ENCODE measurements at places on chromosomes 5 and 9. TPM values are rescaled to one million over a fixed set of nuclear protein-coding genes. Genes with fewer than 3 reads are reported as not detected.

ANKRD18B gene
- 12.2 TPM for total RNA-seq

- DNase-seq: peak; percentile 46
- peaks cover 34% of the 10 kb centered on the region for H3K36me3 ChIP-seq
- H3K27ac ChIP-seq: no peak overlapping the region
- peaks cover 5% of the 10 kb centered on the region for H3K4me1 ChIP-seq
- no peak overlapping the region for H3K4me3 ChIP-seq
These were observed 7.0 kb downstream of the SQSTM1 start for GRCh38 chr5:179827680-179828079.

DNA sequence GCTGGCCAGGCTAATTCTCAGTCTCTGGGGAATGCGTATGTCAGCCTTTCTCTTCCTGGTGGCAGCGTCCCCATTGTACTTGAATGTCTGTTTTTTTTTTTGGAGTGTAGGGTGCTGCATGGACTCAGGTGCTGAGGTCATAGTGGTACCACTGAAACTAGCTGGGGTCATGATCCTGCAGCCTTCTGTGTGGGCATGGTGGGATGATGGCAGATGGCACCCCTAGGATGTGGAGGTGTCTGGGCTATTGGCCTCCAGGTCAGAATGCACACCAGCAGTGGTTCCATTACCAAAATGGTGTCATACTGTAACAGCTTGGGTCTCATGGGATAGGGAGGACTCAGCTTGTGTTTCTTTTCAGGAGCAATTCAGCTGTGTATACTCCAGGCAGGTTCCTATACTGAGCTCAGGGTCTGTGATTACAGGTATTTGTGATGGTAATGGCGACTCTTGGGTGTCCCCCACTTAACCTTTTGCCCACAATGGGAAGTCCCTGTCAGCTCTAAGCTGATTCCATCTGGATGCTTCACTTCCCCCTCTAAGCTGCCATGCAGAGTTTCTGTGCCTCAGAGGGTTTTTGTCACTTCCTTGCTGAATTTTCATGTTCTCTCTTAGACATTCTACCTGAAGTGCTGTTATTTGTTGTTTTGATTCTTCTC, 17.9 kb downstream of the HSD17B4 start:
- H3K4me1 ChIP-seq: peaks cover 2% of the 10 kb centered on the region
- no peak overlapping the region for H3K4me3 ChIP-seq
- peaks cover 4% of the 10 kb centered on the region for H3K36me3 ChIP-seq
- H3K27me3 ChIP-seq: no peaks in the 10 kb centered on the region
- no peak for DNase-seq

- no peaks in the 10 kb centered on the region for H3K36me3 ChIP-seq
- H3K27ac ChIP-seq: no peak overlapping the region
These were observed 26.4 kb downstream of the TNFAIP8 start for GRCh38 chr5:119382169-119382568.

ALDH1A1 gene
- 287 TPM for total RNA-seq

SPATA31D4 gene
- total RNA-seq: not detected

- no peak for DNase-seq
- no peak overlapping the region for H3K4me3 ChIP-seq
- no peaks in the 10 kb centered on the region for H3K27me3 ChIP-seq
- no peak overlapping the region for H3K27ac ChIP-seq
- no peaks in the 10 kb centered on the region for H3K4me1 ChIP-seq
These were observed 174.7 kb upstream of the PPP1R2B start for GRCh38 chr5:156675395-156675794.

GRCh38 chr9:109716631-109717030, 63.4 kb upstream of the PALM2AKAP2 start:
- no peak for DNase-seq
- no peaks in the 10 kb centered on the region for H3K36me3 ChIP-seq
- H3K4me1 ChIP-seq: no peaks in the 10 kb centered on the region

DNA sequence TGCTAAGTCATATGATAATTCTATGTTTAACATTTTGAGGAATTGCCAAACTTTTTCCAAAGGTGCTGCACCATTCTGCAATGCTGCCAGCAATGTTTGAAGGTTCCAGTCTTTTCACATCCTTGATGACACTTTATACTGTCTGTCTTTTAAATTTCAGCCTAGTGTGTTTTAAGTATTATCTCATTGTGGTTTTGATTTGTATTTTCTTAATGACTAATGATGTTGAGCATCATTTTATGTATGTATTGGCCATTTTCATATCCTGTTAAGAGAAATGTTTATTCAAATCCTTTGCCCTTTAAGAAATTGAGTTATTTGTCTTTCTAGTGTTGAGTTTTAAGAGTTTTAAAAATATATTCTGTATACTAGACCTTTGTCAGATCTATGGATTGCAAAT, 5.0 kb upstream of the TEX48 start:
- no peaks in the 10 kb centered on the region for H3K36me3 ChIP-seq
- no peak overlapping the region for H3K27ac ChIP-seq
- peaks cover 12% of the 10 kb centered on the region for H3K4me1 ChIP-seq
- H3K27me3 ChIP-seq: no peaks in the 10 kb centered on the region

TLR4 gene
- 38.6 TPM for total RNA-seq

GRCh38 chr5:179275941-179276837, 69.1 kb downstream of the ADAMTS2 start:
- no peak overlapping the region for H3K27ac ChIP-seq
- no peaks in the 10 kb centered on the region for H3K27me3 ChIP-seq
- H3K36me3 ChIP-seq: no peaks in the 10 kb centered on the region
- H3K4me3 ChIP-seq: no peak overlapping the region

DNA sequence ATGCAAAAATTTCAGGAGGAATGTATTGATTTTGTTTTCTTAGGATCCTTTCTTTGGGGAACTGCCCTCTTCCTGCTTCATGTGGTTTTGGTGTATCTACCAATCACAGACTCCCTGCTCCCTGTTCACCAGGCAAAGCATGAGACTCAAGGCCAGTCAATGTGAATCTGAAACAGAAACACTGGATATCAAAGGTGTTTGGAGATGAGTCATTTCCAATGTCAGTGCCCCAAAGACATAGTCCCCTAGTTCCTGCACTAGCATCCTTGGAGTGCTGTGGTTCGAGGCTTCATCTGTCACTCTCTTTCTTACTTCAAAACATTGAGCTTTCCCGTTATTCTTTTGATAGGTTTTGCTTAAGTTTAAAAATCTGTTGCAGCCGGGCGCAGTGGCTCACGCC, 8.1 kb downstream of the PPP3R2 start:
- DNase-seq: no peak
- H3K4me1 ChIP-seq: no peaks in the 10 kb centered on the region
- no peak overlapping the region for H3K4me3 ChIP-seq
- H3K27ac ChIP-seq: no peak overlapping the region
- no peaks in the 10 kb centered on the region for H3K36me3 ChIP-seq

GFI1B gene
- not detected for total RNA-seq

- H3K27ac ChIP-seq: no peak overlapping the region
- H3K36me3 ChIP-seq: peaks cover 2% of the 10 kb centered on the region
- H3K27me3 ChIP-seq: no peaks in the 10 kb centered on the region
- no peak overlapping the region for H3K4me3 ChIP-seq
- no peak for DNase-seq
These were observed 326.8 kb downstream of the BNC2 start for GRCh38 chr9:16543686-16544085.

TUBB4B gene
- 558 TPM for total RNA-seq

SLC24A2 gene
- not detected for total RNA-seq

KIF24 gene
- total RNA-seq: 4.5 TPM

PCDHB12 gene
- 0.18 TPM for total RNA-seq

DNA sequence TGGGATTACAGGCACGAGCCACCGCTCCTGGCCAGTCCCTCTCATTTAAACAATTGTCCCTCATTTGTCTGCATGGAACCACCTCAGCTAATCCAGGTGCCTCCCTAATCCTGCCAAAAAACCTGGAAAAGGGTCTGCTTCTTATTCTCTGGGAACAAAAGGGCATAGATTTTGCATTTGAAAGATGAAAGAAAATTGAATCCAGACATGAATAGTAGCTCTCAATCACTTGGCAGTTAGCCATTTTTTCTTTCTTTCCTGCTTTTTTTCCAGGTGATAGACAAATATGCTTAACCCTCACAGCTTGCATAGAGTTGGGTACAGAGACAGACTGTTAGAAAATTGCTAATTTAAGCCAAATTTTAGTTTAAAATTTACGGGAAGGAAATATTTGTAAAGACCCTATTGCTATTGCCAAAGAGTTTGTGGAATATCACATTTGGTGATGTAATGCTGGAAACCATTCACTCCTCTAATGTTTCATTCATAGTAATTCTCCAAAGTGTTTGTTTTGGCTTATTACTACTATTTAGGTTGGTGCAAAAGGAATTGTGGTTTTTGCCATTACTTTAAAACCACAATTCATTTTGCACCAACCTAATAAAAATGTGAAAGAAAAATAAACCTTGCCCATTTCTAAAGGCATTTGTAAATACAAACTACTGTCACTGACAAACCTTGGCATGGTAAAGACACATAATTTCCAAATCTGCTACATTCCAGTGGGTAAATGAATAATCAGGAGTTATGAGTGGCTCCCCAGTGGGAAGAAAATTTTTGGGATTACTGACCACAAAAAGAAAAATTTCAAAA, 80.5 kb upstream of the JAK2 start:
- no peaks in the 10 kb centered on the region for H3K36me3 ChIP-seq
- no peaks in the 10 kb centered on the region for H3K27me3 ChIP-seq
- no peak overlapping the region for H3K4me3 ChIP-seq
- H3K27ac ChIP-seq: no peak overlapping the region
- DNase-seq: peak; percentile 30

DNA sequence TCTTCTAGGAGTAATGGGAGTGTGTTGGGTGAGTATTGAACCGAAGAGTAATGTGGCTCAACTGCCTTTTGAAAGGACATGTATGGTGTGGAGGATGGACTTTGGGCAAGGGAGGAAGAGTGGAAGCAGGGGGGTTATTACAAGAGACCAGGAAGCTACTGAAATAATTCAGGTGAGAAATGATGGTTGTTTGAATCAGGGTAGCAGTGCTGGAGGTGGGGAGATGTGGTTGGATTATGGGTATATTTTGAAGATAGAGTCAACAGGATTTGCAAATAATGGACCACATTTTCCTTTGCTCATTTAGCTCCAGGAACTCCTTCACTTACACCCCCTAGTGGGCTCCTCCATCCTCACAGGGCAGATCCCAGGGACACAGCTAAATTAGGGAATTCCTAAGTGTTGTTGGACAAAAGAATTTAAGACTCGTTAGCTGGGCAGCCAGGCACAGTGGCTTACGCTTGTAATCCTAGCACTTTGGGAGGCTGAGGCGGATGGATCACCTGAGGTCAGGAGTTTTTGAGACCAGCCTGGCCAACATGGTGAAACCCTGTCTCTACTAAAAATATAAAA, 1.2 kb upstream of the SLC4A9 start:
- H3K4me1 ChIP-seq: peaks cover 3% of the 10 kb centered on the region
- H3K4me3 ChIP-seq: no peak overlapping the region
- H3K27me3 ChIP-seq: no peaks in the 10 kb centered on the region
- H3K27ac ChIP-seq: no peak overlapping the region
- DNase-seq: peak; percentile 43

DNA sequence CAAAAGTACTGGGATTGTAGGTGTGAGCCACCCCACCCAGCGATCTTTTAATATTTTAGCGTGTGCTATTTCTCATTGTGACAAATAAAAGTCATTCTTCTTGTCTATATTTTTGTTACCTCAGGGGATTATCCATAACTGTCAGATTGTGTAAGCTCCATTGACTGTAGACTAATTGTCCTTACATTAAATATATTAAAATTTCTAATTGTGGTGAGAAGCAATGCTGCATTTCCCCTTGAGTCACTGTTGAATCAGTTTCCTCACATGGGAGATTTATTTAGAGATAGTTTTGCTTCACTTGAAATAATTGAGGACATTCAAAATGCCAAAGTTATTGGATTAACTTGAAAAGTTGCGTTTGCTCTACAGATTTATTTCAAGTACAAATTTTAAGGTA, 782.4 kb upstream of the WWC1 start:
- no peaks in the 10 kb centered on the region for H3K4me1 ChIP-seq
- no peaks in the 10 kb centered on the region for H3K36me3 ChIP-seq
- no peak overlapping the region for H3K4me3 ChIP-seq

GRCh38 chr9:116147821-116148220, 5.8 kb upstream of the PAPPA start:
- H3K4me1 ChIP-seq: no peaks in the 10 kb centered on the region
- no peaks in the 10 kb centered on the region for H3K27me3 ChIP-seq
- H3K27ac ChIP-seq: no peak overlapping the region
- H3K4me3 ChIP-seq: no peak overlapping the region
- no peak for DNase-seq

GRCh38 chr9:79395755-79396154, 176.0 kb upstream of the TLE4 start:
- H3K27me3 ChIP-seq: no peaks in the 10 kb centered on the region
- no peak for DNase-seq
- no peak overlapping the region for H3K27ac ChIP-seq
- no peaks in the 10 kb centered on the region for H3K4me1 ChIP-seq
- no peak overlapping the region for H3K4me3 ChIP-seq

CEP120 gene
- total RNA-seq: 18.8 TPM

- no peaks in the 10 kb centered on the region for H3K36me3 ChIP-seq
- H3K4me3 ChIP-seq: no peak overlapping the region
- H3K27ac ChIP-seq: no peak overlapping the region
- no peaks in the 10 kb centered on the region for H3K4me1 ChIP-seq
- no peaks in the 10 kb centered on the region for H3K27me3 ChIP-seq
These were observed 38.6 kb downstream of the MRPS30 start for GRCh38 chr5:44847206-44847852.

DNA sequence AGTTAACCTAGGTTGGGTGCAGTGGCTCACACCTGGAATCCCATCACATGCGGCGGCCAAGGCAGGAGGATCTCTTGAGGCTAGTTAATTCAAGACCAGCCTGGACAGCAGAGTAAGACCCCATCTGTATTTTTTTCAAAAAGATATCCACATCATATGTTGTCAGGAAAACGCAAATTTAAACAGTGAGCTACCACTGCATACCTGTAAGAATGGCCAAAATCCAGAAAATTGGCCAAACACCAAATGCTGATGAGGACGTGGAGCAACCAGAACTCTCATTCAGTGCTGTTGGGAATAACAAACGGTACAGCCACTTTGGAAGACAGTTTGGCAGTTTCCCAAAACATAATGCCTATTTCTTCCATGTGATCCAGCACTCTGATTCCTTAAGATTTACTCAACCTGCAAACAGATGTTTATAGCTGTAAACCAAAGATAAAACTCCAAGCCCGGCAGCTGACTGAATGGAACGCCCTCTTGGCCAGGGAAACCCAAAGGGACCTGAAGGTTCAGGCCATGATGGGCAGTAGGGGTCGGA, 12.4 kb downstream of the CEL start:
- peaks cover 10% of the 10 kb centered on the region for H3K27me3 ChIP-seq
- no peaks in the 10 kb centered on the region for H3K36me3 ChIP-seq
- DNase-seq: no peak
- no peaks in the 10 kb centered on the region for H3K4me1 ChIP-seq
- no peak overlapping the region for H3K4me3 ChIP-seq
- H3K27ac ChIP-seq: no peak overlapping the region

DNA sequence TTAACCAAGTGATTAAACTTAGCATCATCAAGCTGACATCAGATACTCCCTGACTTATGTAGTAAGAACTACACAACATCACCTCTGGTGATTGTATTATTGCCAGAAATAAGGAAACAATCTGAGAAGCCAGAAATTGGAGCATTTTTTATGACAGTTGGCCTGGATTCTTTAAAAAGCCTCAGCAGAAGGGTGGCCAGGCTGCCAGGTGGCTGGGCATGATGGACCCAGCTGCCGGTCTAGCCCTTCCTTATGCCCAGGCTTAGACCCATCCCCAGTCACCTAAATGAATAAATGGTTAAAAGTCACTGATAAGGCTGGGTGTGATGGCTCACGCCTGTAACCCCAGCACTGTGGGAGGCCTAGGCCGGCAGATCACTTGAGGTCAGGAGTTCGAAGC, 12.8 kb downstream of the OR1K1 start:
- H3K36me3 ChIP-seq: no peaks in the 10 kb centered on the region
- no peak overlapping the region for H3K4me3 ChIP-seq
- peaks cover 30% of the 10 kb centered on the region for H3K4me1 ChIP-seq
- no peak overlapping the region for H3K27ac ChIP-seq
- no peaks in the 10 kb centered on the region for H3K27me3 ChIP-seq
- DNase-seq: no peak

ZNF879 gene
- 3.7 TPM for total RNA-seq
